ENCODE measurements at places on chromosomes 2 and 18.

- DNase-seq: no peak
These were observed 45.5 kb upstream of the TNFRSF11A start for GRCh38 chr18:62279561-62279960.

GRCh38 chr18:70078106-70078505, 127.4 kb downstream of the RTTN start:
- no peak for DNase-seq

- no peak for DNase-seq
These were observed 56.7 kb downstream of the CYP26B1 start for GRCh38 chr2:72090781-72091482.

DNA sequence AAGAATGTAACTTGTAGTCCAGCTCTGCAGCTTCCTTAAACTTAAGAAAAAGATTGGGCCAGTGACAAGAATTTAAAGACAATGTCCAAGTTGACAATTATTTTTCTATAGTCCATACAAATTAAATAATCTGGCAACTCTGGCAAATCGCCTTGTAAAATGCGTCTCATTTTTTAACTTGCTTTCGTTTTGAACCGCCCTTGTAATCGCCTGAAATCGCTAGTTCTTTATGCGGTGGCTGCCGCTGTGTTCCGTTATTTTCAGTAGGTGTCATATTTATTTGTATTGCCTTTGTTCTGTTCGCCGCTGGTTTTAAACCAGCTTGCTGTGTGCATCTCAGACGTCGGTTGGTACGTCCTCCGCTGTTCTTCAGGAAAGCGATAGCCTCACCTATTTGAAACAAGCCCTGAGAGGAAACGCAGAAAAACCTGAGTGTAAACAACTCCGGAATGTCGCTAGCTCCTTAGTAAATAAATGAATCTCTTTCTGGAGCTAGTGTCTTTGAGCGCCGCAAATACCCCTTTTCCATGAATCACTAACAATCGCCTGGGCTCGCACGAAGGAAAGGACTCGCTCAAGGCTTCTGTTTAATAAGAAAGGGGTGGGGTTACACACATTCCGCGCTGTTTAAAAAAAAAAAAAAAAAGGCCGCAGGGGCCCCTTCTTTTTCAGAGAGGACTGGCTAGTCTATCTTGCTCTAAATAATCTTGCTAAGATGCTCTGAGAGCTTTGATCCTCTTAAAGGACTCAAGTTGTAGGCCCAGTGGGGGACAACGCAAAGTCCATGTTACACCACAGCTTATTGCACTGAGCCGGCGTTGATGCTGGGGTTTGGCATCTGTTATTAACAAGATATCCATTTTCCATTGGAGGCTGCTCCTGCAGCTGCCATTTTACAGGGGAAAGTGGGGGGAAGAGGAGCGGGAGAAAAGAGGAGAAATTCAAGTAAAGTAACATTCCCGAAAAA, 3.0 kb downstream of the HOXD8 start:
- no peak for DNase-seq

DNA sequence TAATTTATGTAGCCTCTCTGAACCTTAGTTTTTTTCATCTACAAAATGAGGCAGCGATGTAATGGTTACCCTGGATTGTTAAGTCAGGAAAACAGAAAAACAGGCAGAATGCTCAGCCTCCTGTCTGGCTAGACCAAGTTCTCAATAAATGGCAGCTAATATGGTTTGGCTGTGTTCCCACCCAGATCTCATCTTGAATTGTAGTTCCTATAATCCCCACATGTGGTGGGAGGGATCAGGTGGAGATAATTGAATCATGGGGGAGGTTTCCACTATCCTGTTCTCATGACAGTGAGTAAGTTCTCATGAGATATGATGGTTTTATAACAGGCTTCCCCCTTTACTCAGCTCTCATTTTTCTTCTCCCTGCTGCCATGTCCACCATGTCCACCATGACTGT, 220.0 kb downstream of the CMPK2 start:
- no peak for DNase-seq

- DNase-seq: no peak
These were observed 521.2 kb downstream of the SLC4A3 start for GRCh38 chr2:220148471-220149248.

DNA sequence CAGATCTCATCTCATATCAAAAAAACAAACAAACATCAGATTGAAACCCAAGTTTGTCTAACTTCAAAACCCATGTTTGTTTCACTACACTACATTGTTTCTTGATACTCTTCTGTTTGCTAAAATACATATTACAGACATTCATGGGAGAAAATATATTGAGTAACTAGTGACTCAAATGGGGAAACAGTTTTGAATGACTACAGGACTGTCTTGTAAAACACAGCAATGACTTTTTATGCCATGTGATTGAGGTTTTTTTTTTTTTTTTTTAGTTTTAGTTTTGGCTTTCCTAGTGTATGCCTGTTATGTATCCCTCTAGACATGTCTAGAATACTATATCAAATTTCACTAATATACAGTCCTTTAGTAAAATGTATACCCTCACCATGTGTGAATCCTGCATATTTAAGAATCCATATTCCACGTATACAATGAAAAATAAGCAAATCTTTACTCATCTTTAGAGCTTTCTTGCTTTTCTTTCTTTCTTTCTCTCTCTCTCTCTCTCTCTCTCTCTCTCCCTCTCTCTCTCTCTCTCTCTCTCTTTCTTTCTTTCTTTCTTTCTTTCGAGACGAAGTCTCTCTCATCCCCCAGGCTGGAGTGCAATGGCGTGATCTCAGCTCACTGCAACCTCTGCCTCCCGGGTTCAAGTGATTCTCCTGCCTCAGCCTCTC, 46.6 kb upstream of the SERTAD2 start:
- DNase-seq: peak; percentile 84

DNA sequence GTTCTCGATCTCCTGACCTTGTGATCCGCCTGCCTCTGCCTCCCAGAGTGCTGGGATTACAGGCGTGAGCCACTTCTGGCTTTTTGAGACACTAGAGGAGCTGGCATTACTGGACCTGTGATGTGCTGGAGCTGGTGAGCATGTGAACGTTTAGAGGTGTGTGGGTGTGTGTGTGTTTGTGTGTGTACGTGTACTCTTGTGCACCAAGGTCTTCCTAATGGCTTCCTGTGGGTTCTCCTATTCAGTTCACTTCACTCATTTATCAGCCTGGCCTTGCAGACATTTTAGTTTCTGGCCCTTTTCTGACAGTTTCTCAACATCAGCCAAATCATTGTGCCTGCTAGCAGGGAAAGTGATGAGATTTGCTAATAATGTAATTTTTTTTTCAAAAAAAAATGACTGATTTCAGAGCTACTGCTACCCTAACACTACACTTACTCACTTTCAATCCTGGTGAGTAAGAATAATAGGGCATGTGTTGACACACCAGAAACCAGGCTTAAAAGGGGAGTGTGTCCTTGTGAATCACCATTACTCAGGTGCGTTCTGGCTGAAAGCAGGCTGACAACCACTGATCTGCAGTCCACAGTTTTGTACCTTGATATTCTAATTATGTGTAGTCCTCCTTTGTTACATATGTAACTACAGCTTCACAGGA, 41.0 kb upstream of the ACTR3 start:
- DNase-seq: peak; percentile 75

DNA sequence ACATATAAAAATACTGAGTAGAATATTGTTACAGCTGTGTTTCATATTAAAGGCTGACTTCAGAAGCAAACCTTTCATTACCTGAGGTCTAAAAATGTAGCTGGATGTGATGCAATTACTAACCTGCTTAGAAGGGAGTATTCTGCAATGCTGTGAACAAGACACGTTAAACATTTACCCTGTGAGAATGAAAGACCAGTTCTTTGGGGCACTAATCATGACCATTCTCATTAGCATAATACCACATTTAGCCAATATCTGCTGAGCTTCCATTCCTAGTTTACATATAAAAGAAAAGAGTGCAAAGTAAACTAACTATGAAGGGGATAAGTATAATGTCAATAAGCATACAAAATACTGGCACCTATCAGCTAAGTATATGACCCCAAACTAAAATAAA, 784.0 kb upstream of the KLHL29 start:
- no peak for DNase-seq

DNA sequence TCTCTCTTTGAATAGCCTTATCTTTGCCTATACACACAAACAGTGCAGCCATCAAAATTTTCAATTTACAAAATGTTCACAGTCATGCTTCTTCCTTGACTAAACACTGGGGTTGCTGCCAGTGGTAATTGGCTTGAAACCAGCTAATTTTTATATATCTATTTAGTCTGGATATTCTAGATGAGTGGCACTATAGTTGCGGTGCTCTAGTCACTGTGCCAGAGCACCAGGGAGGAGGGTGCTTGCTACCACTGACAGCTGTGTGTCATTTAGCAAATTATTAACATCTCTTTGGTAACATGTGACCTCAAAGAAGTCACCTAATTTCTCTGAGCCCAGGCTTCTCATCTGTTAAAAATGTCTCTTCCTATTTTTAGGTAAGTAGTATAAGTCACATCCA, 130.4 kb downstream of the MEIS1 start:
- DNase-seq: no peak

DNA sequence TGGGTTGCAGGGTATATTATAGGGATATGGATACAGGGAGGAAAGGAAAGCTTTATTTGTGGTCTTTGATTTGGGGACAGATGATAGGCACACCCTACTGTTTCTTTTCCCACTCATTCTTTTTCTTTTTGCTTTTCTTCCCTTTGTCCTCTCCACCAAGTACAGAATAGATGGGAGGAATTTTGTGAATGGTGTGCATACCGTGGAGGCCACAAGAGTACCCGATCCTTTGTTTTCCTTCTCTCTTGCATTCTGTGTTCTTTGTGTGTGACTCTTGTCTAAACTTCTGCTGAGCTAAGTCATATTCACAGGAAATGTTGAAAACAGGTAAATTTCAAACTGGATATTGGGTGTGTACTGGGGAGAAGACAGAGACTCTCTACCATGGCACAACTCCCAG, 321.4 kb upstream of the SLC8A1 start:
- DNase-seq: no peak

DNA sequence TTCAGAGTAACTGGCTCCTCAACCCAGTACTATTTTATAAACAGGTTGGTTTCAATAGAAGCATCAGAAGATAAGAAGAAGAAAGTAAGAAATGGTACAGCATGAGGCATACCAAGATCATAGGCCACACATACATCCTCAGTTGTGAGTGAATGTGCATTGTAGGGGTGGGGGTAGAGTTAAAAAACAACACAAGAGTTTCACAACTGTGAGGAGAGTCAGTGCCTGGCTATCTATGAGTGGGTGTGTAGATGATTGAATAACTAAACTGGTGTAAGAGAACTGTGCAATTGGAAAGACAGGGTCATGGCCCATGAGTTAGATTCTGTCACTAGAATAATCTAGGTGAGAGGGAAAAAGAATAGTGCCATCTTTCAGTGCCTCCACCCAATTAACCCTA, 748.2 kb upstream of the ACVR2A start:
- no peak for DNase-seq

- DNase-seq: no peak
These were observed 31.3 kb downstream of the PTPRM start for GRCh38 chr18:7598167-7599047.
